ENCODE measurements at places on chromosomes 2 and 18.

- DNase-seq: no peak
Measured at GRCh38 chr18:75582406-75582821, 154.9 kb upstream of the SMIM21 start.

DNA sequence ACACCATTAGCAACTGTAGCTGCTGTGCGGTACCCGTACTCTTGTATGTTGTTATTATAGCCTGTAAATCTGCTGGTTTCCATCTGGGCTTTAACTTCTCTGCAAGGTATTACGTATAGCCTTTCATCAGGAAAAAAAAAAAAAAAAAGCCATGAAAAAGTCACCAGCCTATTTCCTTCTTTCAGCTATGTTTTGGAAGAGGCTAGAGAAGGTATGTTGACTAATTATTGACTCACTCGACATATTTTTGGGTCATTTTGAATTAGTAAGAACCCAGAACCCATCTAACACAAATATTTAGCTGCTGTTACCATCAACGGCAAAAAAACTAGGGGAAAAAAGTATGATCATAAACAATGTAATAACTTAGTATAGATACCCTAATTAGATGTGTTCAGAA lies 1395.6 kb downstream of the SUCLG1 start:
- no peak for DNase-seq

GRCh38 chr2:60125611-60126426 lies 427.6 kb downstream of the BCL11A start:
- no peak for DNase-seq

GRCh38 chr2:120791962-120792297 lies 56.3 kb downstream of the GLI2 start:
- no peak for DNase-seq

- DNase-seq: no peak
Measured at GRCh38 chr2:152019732-152020131, 79.1 kb downstream of the CACNB4 start.

DNA sequence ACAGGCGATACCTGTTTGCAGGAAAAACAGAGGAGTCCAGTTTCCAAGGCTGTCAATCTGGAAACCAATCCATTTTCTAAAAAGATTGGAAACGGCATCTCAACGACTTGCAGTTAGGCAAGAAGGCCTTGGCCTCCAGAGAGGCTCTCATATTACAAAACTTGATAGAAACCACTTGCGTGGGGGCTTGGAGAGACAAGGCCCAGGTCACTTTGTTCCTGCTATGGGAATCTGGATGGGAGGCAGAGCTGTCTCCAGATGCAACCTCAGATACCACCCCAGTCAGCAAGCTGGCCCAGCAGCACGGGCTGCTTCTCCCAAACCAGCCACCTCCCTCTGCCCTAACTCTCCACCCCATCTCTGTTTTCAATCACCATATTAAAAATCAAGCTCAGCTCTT lies 298.8 kb downstream of the TNS1 start:
- no peak for DNase-seq

DNA sequence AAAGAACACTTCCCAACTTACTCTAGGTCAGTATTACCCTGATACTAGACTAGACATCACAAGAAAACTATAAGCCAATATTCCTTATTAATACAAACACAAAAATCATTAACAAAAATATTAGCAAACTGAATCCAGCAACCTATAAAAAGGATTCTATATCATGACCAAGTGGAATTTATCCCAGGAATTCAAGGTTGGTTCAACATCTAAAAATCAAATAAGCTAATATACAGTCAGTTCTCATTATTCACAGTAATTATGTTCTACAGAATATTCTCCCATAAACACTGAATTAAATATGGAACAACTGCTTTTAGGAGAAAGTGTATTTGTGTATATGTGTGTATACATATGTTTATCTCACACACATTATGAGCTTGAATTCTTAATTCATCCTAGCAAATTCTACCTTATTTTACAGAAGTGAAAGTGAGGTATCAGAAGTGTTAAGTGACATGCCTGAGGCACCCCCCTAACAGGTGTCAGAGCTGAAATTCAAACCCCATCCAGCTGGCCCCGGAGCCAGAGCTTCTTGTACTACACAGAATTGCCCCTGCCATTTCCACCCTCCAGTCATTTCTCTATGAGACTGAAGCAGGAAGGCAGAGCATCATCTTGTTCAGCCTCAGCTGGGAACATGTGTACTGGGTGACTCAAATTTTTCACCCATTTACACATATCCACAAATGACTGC lies 77.8 kb downstream of the MALT1 start:
- DNase-seq: no peak

DNA sequence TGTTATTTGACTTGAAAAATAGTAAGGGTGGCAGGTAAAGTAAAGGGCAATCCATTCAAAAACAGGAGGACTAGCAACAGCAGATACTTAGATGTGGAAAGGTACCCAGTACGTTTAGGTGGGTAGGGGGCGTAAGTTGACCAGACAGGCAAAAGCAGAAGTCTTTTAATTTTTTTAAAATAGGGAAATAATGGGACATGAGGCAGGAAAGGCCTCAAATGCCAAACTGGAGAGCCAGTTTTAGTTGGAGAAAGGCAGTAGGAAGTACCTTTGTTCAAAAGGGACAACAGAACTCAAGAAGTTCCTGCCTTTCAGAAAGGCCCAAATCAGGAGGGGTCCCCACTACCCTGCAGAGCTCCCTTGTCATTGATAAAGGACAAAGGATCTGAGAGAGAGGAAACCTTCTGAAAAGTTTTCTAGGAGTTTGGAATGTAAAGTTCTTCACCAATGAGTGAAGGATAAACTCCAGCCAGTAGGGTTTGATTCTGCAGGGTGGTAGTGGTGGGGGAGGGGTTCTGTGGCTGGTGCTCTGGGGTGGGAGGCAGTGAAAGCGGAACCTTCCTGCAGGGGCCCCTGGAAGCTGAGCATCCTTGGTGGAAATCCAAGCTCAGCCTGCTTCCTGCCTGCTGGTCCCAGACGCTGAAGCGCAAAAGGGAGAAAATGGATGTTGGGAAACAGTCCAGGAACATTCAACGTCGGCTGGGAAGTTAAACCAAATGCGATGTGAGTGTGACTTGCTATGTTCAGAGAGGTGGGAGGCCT lies 40.1 kb downstream of the TMEM17 start:
- DNase-seq: no peak

- no peak for DNase-seq
Measured at GRCh38 chr18:12305930-12306629, 2.0 kb upstream of the TUBB6 start.

DNA sequence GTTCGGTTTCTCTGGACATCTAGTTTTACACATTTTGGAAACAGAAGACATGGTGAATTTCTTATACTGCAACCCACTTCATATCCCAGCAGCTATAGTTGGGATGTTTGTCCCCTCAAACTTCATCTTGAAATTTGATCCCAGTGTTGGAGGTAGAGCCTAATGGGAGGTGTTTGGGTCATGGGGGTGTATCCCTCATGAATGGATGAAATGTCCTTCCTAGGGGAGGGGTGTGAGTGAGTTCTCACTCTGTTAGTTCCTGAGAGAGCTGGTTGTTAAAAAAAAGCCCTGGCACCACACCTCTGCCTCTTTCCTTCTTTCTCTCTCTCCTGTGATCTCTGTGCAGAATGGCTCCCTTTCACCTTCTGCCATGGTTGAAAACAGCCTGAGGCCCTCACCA lies 369.0 kb upstream of the KCNJ3 start:
- no peak for DNase-seq

GRCh38 chr2:186696290-186696689 lies 2.4 kb downstream of the FAM171B start:
- no peak for DNase-seq

- DNase-seq: no peak
Measured at GRCh38 chr2:19888831-19889230, 13.0 kb downstream of the TTC32 start.

GRCh38 chr18:261398-262073 lies 6.3 kb downstream of the THOC1 start:
- no peak for DNase-seq

DNA sequence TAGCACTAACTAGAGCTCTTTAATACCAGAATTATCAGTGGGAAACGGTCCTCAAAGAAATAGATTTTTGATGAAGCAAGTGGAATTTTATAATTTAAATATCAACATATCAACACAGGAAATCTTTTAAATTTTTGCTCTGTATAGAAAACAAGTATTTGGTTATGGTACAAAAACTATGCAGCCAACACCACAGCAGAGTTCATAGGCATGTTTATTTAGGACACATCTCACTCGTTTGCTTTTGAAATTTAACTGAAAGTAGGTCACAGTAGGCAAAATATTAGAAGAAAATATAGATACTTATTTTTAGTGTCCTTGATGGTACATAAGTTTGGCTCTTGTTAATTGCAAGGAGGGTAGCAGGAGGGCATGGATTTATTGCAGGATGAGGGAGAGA lies 34.3 kb upstream of the TANC1 start:
- no peak for DNase-seq

- DNase-seq: no peak
Measured at GRCh38 chr2:181607629-181608590, 49.0 kb downstream of the CERKL start.

DNA sequence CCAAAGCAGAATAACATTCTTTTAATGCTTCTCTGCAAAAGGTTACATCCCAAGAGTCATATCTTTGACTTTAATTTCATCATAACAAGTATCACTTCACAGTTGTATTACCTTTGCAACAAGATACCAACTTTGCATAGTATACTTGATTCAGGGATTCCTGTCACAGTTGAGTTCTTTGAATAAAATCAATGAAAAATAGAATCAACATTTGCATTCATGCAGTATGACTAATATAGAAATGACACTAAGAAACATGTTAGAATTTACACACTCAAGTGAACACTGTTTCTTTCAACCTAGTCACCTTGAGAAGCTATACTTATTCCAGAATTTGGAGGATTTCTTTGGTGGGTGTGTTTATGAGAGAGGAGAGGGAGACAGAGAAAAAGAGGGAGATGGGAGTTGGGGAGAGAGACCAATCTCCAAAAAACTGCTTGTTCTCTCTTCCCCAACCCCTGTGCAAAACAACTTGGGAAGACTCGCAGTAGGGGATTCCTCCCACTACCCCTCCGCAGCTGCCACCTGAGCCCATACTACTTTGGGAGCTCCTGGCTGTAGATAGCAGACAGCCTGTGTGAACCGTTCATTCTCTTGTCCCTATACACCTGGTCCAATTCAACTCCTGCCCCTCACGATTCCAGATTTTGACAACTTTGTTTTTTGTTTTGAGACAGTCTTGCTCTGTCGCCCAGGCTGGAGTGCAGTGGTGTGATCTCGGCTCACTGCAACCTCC lies 57.7 kb downstream of the PELI1 start:
- DNase-seq: no peak

GRCh38 chr2:205901491-205901890 lies 184.5 kb downstream of the INO80D start:
- no peak for DNase-seq

- no peak for DNase-seq
Measured at GRCh38 chr18:32114293-32114942, 22.7 kb downstream of the RNF138 start.

GRCh38 chr18:79469751-79470505 lies 74.2 kb downstream of the NFATC1 start:
- DNase-seq: no peak
